ENCODE measurements at places on chromosomes 5 and 9.
A peak's percentile ranks its signal among the peaks of the same experiment; 100 is the strongest.

GRCh38 chr5:63916786-63917185 is 45.5 kb downstream of the HTR1A start:
- DNase-seq: no peak

DNA sequence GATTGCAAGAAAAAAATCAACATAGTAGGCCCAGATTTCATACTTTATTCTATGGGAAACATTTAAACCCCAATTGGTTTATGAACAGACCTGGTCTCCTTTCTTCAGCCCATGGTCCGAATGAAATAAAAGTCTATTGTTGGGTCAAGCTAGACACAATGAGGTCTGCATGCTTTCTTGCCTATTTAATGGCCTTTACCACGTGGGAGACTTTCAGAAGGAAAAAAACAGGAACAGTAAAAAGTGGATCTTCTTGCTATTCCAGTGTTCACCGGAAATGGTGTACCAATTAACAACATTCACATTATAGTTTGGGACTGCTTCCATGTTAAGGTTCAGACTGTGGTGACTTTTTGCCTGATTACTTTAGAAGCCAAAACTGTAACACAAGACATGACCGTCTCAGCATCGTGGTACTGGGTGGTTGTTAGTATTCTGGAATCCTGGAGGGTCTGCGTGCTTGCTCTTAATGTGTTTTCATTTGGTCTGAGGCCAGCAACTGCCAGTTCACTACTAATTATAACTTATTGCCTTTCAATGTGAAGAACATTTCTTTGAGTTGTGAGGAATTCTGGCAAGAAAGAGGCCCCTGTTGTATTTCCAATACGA is 85.4 kb upstream of the PRRC1 start:
- no peak for DNase-seq

GRCh38 chr9:93295456-93296076 is 111.6 kb downstream of the WNK2 start:
- DNase-seq: no peak

DNA sequence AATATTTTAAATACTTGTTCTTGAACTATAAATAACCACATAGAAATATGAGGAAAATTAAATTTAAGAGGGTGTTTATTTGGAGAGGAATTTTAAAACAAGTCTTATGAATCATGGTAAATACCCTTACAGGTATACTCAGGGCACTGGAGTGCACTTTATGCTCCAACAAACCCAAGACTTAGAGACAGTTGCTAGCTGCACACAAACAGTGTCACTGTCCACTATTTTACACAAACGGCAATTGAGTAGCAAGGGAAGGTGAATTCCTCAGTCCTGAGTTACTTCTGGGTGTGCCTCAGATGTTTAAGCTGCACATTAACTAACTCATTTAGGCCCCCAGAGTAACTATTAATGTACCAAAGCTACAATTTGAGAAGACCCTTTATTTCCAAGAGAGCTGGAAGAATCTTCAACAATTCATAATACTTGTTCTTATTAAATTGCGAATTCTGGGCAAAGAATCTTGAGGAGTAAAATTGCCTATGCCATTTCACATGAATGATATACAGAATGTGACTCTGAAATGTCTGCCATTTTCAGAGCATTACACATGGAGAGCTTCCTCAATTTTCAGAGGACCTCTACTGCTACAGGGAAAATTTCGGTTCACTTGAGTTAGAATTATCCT is 371.2 kb downstream of the PDE4D start:
- DNase-seq: no peak

DNA sequence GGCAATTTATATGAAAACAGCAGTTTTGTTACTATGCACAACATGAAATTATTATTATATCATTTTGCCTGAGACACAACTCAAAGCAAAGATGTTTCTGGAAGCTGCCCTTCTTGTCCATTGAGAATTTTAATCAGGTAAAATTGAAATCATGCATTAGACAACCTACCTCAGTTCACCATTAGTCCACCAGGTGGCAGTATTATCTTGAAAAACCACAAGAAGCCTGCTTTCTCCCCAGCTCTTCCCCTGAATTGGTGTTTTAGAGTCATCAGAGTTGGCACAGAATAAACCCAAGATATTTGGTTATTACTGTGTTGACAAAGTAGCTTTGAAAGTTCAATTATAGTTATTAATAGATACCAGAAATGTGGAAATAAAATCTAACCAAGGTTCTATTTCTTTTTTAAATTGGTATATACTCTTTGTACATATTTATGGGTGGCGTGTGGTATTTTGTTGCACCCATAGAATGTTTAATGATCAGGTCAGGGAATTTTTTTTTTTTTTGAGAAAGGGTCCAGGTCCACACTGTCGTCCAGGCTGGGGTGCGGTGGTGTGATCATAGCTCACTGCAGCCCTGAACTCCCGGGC is 25.7 kb downstream of the UTP15 start:
- peak; percentile 76 for DNase-seq

- DNase-seq: no peak
Measured at GRCh38 chr9:93591301-93592007, 15.1 kb downstream of the PHF2 start.

DNA sequence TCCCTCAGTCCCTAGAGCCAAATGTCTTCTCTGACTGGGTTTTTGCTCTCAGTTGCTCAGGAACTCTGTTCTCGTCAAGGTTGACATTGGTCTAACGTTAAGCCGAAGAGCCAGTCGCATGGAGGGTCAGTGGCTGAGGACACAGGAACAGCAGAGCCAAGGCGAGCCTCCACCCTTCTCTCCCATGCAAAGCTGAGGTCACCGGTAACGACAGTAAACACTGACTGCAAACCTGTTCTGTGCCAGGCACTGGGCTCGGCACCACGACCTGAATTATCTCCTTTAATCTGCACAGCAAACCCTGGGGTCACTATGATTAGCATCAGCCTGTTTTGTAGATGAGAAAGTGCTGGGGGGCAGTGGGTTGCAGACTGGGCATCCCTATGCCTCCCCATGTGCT is 171.0 kb downstream of the COL23A1 start:
- DNase-seq: no peak

DNA sequence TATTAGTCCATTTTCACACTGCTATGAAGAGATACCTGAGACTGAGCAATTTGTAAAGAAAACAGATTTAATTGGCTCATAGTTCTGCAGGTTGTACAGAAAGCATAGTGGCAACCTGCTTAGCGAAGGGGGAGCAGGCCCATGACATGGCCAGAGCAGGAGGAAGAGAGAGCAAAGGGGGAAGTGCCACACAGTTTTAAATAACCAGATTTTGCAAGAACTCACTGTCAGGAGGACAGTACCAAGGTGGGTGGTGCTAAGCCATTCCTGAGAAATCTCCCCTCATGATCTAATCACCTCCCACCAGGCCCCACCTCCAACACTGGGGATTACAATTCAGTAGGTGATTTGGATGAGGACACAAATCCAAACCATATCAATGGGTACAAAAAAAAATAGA is 16.8 kb upstream of the PCSK5 start:
- no peak for DNase-seq

GRCh38 chr5:14374100-14374499 is 207.5 kb upstream of the OTULINL start:
- DNase-seq: no peak

DNA sequence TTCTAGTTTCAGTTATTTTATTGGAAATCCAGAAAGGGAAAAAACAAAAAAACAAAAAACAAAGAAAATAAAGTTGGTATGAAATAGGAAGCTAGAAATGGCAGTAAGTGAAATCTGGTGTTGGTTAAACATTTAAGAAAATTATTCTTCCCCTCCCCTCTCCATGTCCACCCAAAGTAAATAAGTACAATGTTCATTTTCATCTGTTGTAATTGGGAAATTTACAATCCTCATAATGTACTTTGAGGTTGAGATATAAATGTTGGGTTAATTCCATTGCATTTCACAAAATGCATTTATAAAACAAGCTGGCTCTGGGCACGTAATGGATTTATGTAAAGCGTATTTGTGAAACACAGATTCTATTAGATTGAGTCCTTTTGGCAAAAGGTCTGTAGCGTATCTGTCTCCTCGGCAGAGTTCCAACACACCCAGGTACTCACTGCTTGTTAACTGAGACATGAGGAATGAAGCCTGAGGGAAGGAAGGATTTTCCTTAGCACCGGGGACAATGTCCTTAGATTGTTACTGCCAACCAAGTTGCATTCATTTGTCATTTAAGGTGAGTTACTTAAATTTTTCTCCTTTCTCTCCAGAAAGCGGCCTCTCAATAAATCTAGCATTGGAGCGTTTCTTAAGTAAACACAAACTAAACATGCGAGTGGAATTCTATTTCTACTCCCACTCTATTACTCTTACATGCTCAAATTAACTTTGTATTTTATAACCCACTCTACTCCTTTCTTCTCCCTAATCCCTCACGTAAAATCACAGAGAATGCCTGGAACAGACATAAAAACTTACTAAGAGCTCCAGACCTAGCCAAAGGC is 912.3 kb upstream of the WWC1 start:
- no peak for DNase-seq

- DNase-seq: no peak
Measured at GRCh38 chr5:124697933-124698591, 48.4 kb downstream of the ZNF608 start.

- no peak for DNase-seq
Measured at GRCh38 chr5:163916376-163916775, 411.0 kb downstream of the MAT2B start.

- peak; percentile 62 for DNase-seq
Measured at GRCh38 chr9:12884736-12885395, 110.0 kb downstream of the LURAP1L start.

DNA sequence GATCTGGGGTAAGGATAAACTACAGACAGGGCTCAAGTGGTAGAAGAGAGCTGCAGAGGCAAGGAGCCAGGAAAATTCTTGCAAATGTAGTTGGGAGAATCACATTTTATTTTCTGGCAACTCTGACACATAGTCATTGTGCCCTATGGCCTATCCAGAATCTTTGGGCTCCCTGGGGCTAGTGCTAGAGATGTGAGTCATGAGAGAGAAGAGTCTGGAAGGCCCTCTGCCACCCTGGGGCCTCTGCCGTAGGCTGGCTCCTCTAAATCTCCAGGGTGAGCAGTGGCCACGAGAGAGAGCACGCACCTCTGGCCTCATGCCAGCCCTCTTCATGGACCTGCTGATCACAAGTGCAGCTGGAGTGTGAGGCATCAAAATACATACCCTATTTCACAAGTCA is 74.3 kb upstream of the SSBP2 start:
- no peak for DNase-seq

- DNase-seq: no peak
Measured at GRCh38 chr9:127953768-127954505, 16.3 kb upstream of the DPM2 start.

- DNase-seq: no peak
Measured at GRCh38 chr9:115980976-115981375, 172.6 kb upstream of the PAPPA start.

DNA sequence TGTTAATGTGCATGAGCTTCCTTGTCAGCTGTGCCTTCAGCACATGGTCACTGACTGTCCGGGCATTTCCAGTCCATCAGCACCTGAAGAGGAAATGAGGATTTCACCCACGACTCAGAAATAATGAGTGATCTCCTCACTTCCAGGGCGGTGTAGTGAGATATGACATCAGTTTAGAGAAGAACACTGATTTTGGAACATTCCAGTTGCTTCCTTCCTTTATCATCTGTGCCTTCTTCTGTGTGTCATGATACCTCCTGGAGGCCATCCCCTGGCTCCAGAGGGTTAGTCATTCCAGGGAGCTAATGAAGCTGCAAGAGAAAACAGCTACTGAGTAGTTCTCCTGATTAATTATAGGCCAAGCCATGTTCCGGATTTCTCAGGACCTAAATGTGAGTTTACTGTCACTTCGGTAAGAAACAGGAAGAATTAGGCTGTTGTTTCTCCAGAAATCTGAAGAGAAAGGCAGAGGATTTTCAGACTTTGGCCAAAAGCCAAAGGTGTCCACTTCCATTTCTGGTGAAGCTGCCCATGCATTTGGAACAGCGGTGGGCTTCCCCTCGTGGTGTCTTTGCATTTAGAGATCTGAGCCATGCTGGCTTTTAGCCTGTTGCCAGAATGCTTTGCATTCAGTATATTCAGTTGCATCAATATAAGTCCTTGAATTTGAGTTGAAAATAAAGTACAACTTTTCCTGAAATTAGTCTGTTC is 161.3 kb upstream of the OTULINL start:
- DNase-seq: peak; percentile 8

DNA sequence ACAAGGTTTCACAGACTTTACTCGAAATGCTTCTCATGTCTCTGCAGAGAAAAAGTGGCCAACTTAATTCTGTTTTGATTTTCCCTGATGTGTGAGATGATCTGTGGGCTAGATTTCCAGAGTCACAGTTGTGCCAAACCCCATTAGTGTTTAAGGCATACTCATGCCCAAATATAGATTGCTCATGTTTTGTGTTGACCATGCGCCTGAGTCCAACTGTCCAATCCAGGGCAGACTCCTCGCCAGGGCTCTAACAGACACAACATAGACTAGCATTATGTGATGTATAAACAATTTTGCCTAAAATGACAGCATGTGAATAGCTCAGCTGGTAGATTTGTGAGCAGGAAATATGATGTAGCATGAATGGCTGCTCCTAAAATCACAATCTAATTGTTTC is 128.1 kb downstream of the PRDM6 start:
- no peak for DNase-seq
